ENCODE measurements at places on chromosomes 2 and 18.

GRCh38 chr18:47100212-47100831, 50.0 kb downstream of the HDHD2 start:
- DNase-seq = peak; percentile 15

DNA sequence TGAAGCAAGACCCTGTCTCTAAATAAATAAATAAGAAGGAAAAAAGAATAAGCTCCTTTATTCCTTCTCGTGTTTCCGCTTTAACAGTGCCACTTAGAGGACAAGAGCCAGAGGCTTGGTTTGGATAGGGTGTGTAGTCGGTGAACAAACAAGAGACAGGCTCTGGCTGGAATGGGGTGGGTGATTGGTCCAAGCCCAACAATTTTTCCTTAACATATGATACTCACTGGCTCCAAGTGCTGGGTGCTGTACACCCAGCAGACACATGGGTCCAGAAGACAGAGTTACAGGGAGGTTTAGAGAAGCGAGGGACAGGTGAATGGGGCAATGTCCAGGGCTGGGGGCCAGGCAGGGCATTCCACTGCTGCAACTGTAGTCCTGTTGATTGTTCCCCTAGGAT, 77.8 kb downstream of the NCAPH start:
- no peak for DNase-seq

DNA sequence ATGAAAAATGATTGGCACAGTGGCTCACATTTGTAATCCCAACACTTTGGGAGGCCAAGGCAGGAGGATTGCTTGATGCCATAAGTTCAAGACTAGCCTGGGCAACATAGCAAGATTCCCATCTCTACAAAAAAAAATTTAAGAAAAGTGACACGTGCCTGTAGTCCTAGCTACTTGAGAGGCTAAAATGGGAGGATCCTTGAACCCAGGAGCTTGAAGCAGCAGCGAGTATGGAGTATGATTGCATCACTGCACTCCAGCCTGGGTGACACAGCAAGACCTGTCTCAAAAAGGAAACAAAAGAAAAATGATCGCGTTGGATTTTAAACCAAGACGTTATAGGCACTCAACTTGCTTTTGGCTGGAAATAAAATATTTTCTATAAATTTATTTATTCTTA, 37.8 kb upstream of the CREB1 start:
- DNase-seq = peak; percentile 50

DNA sequence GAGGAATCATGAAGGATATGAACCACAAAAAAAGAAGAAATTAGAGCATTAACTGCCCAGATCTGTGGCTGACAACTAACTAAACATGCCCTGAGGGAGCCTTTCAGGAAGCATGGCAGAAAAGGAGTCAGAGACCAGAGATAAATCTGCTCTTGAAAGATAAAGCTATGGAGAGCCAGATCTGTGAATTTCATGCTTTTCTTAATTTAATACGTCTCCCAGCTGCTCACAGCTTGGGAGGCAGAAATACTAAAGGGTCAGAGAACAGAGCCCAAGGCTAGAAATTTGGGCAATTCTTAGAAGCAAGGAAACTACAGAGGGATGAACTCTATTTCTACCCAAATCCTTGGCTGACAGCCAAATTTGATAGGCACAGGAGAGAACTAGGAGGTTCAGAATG, 223.0 kb upstream of the DPP10 start:
- DNase-seq = no peak

DNA sequence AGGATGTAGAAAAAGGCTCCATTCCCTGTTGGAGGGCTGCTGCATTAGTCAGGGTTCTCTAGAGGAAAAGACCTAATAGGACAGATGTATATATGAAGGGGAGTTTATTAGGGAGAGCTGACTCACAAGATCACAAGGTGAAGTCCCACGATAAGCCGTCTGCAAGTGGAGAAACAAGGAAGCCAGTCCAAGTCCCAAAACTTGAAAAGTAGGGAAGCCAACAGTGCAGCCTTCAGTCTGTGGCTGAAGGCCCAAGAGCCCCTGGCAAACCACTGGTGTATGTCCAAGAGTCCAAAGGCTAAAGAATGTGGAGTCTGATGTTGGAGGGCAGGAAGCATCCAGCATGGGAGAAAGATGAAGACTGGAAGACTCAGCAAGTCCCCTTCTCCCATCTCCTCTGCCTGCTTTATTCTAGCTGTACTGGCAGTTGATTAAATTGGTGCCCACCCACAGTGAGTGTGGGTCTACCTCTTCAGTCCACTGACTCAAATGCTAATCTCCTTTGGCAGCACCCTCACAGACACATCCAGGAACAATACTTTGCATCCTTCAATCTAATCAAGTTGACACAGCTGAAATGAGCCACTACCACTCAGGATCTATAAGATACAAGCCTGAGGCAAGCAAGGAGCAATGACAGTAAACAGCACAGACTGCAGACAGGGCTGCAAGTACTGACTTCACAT, 30.0 kb upstream of the ATG16L1 start:
- peak; percentile 23 for DNase-seq

DNA sequence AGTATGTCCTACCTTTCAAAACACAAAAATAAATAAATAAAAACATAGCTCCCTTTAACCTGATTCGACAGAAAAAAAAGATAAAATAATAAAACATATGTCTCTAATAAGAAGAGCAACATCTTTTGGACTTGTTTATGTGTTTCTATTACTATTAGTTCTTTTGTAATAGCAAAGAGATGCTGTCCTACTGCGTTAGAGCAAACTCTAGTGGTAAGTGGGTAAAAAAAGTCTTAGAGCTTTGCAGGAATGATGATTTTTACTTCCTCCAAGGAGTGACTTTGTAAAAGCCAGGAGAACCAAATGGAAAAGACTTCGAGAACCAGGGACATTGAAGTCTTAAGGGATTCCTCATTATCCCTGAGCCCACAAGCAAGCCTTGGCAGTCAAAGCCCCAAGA, 450.1 kb downstream of the METTL4 start:
- no peak for DNase-seq

Data from inflammatory macrophage treated with lipopolysaccharide for 4 hours (primary cell).